Activated CD4-positive, alpha-beta T cell treated with anti-CD3 and anti-CD28 coated beads, Interleukin-2, amount 10 ng/mL, durations not matched to agents 7 days and 5 days (primary cell): ENCODE measurements at places on chromosomes 11 and 22. TPM values are rescaled to one million over a fixed set of nuclear protein-coding genes. Genes with fewer than 3 reads are reported as not detected.

The CFAP300 gene
- total RNA-seq, result not detected

The LRRN4CL gene
- total RNA-seq, result 0.17 TPM

The POGLUT3 gene
- 18.5 TPM for total RNA-seq

The ARHGAP32 gene
- 4.8 TPM for total RNA-seq

The SLC22A6 gene
- not detected for total RNA-seq

The TIMM10 gene
- total RNA-seq, result 97.7 TPM

The MMP12 gene
- total RNA-seq, result not detected

The OR4A16 gene
- total RNA-seq, result not detected

The IGSF22 gene
- total RNA-seq, result 0.05 TPM

DNA sequence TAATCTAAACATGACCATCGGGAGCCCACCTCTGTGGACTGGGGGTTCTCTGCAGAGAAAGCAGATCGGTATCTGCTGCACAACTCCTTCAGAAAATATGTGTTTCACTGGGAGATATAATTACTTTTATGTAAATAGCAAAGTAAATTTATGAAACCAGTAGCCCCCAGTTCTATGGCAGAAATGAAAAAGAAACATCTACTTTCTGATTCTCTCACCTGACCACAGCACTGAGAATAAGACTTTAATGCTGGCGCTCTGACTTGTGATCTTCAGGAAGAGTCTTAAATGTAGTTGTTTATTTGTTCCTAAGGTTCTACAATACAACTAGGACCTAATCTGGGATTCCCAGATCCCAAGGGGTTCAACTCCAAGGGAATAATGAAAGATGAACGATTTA lies 518.0 kb downstream of the DLG2 start:
- no peak overlapping the region for H3K27ac ChIP-seq
- H3K27me3 ChIP-seq, result no peaks in the 10 kb centered on the region
- no peaks in the 10 kb centered on the region for H3K36me3 ChIP-seq
- DNase-seq, result no peak
- H3K4me1 ChIP-seq, result peaks cover 2% of the 10 kb centered on the region

DNA sequence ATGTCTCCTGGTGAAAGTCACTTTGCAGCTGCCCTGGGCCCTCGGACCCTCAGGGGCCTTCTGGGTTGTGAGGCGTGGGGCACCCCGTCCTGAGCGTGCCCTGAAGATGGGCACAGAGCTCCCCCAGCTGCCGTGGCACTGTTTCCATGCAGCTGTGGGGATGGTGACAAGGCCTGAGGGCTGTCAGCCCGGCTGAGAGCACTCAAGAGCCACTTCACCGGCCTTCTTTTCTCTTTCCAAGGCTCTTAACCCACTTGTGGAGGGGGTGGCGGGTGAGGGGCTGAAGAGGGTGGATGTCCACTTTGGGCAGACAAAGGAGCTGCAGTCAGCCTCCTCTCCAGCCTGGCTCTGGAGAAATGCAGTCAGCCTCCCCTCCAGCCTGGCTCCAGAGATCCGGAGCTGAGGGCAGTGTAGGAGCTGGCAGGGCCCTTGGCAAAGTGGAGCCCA lies 239.5 kb downstream of the ST3GAL4 start:
- no peak for DNase-seq
- no peak overlapping the region for H3K27ac ChIP-seq
- no peaks in the 10 kb centered on the region for H3K4me1 ChIP-seq
- no peaks in the 10 kb centered on the region for H3K36me3 ChIP-seq

- no peaks in the 10 kb centered on the region for H3K27me3 ChIP-seq
- no peak overlapping the region for H3K27ac ChIP-seq
- no peaks in the 10 kb centered on the region for H3K4me1 ChIP-seq
- no peaks in the 10 kb centered on the region for H3K36me3 ChIP-seq
- peak; percentile 85 for DNase-seq
- H3K4me3 ChIP-seq, result no peak overlapping the region
These were observed 27.9 kb upstream of the ABCC8 start for GRCh38 chr11:17504330-17505107.

DNA sequence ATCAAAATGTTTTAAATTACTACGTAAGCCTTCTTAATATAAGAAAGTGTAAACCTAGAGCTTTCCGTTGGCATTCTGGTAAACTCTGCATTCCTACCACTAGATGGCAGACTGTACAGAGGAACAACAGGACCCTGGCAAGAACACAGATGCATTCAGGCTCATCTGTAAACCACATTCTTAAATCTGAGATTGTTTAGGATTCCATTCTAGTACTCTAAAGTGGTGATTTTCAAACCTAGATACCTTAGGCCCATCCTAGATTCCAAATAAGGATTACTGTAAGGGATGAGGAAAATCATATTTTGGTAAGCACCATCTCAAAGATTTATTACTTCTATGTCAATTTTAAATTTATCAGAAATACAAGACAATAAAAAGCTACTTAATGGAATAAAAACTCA lies 26.9 kb downstream of the PICALM start:
- H3K27ac ChIP-seq, result peak overlapping the region; percentile 14
- peaks cover 4% of the 10 kb centered on the region for H3K36me3 ChIP-seq
- no peaks in the 10 kb centered on the region for H3K27me3 ChIP-seq
- DNase-seq, result peak; percentile 69
- no peak overlapping the region for H3K4me3 ChIP-seq

DNA sequence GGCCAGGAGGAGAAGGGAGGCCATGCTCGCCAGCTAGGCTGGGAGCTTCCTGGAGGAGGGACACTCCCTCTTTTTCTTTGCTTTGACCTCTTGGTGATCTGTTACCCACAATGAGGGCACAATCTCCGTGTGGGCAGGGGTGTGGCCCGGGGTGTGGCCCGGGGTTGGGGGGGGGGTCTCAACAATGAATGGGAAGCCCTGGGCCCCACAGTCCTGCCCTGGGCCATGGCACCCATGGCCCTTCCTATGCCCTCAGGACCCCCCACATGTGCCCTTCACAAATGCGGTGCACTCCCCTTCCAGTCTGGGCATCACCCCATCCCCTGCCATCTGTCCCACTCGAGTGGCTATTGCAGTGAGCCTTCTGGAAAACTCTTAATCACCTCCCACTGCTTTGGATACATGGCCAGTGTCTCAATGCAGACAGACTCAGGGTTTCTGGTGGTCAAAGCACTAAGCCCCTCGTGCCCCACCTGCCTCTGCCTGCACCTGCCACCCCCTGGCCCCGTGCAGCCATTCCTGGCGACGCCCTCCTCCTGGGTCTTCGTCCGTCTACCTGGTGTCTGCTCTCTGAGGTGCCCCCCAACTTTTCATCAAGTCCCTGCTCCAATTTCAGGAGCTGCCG lies 611.3 kb downstream of the TBC1D22A start:
- no peaks in the 10 kb centered on the region for H3K36me3 ChIP-seq
- no peak for DNase-seq
- H3K27ac ChIP-seq, result peak overlapping the region; percentile 36
- no peak overlapping the region for H3K4me3 ChIP-seq
- H3K4me1 ChIP-seq, result no peaks in the 10 kb centered on the region

- peak overlapping the region; percentile 62 for H3K4me3 ChIP-seq
- H3K27ac ChIP-seq, result peak overlapping the region; percentile 91
- peaks cover 86% of the 10 kb centered on the region for H3K4me1 ChIP-seq
- no peaks in the 10 kb centered on the region for H3K27me3 ChIP-seq
- peaks cover 51% of the 10 kb centered on the region for H3K36me3 ChIP-seq
These were observed 45.1 kb downstream of the FLI1 start for GRCh38 chr11:128738942-128739341.

DNA sequence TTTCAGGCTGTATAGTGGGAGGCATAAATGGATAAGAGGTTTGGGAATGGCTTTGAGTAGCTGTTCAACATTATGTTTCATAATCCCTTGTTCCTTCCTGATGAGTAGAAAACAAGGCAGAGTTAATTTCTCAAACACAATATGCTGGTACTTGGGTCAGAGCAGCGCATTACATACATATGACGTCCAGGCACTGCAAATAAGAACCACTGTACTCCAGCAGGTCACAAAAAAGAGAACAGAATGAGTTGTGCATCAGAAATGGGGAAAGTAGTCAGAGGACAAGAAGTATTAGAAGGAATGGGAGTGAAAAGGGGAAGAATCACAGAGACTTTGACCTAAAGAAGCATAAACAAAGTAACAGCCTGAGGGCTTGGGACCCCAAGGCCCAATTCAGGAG lies 44.0 kb upstream of the RDX start:
- no peaks in the 10 kb centered on the region for H3K27me3 ChIP-seq
- H3K27ac ChIP-seq, result no peak overlapping the region
- H3K4me1 ChIP-seq, result peaks cover 31% of the 10 kb centered on the region
- DNase-seq, result no peak
- H3K4me3 ChIP-seq, result no peak overlapping the region

DNA sequence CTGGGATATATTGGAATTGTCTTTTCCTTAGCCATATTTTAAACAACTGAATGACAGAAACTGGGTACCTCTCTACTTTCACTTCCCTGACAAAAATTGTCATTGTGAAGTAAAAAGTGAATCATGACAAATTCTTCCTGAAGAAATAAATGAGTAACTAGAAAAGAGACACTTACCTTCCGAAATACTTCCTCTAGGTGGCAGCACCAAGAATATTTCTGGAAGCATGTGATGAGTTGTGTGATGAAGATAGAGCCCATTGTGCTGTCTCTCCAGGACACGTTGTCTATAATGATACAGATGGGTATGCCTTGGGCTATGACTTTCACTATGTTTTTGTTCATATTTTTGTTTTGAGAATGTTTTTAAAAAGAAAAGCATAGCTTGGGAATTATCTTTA lies 21.5 kb downstream of the CASP4 start:
- H3K4me1 ChIP-seq, result peaks cover 4% of the 10 kb centered on the region
- peak; percentile 51 for DNase-seq
- H3K27me3 ChIP-seq, result no peaks in the 10 kb centered on the region
- no peak overlapping the region for H3K27ac ChIP-seq
- H3K4me3 ChIP-seq, result no peak overlapping the region

DNA sequence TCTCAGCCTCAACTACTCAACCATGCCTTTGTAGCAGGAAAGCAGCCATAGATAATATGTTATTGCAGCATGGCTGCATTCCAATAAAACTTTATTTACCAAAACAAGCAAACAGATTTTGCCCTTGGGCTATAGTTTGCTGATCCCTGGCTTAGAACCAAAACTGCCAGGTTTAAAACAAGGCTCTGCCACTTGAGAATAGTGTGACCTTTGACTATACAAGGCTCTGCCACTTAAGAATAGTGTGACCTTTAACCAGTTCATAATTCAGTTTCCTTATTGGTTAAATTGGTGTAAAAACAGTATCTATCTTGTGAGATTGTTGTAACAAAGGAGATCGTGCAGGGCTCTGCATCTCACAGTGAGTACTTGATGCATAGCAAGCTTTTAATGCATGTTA lies 217.3 kb upstream of the MTNR1B start:
- no peaks in the 10 kb centered on the region for H3K27me3 ChIP-seq
- no peaks in the 10 kb centered on the region for H3K36me3 ChIP-seq
- no peak overlapping the region for H3K27ac ChIP-seq

DNA sequence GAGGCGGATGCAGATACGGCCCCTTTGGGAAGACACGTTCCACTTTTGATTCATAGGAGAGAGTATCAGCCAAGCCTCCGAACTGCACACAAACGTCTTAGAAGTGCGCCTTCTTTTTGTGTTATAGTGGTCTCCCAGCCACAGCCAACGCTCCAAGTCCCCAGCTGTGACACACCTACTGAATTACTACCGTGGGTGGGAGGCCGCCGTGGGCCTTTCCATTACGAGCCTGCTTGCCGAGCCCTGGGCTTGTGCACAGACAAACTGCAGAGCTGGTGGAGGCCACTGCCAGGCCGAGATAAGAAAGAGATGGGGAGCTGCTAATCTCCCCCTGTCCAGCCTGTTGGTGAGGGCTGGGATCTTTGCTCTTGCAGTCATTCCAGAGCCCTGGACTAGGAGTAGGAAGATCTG lies 761 bp downstream of the HMBS start:
- peaks cover 21% of the 10 kb centered on the region for H3K36me3 ChIP-seq
- no peaks in the 10 kb centered on the region for H3K27me3 ChIP-seq
- peak overlapping the region; percentile 94 for H3K27ac ChIP-seq
- H3K4me3 ChIP-seq, result peak overlapping the region; percentile 96
- H3K4me1 ChIP-seq, result peaks cover 50% of the 10 kb centered on the region
- no peak for DNase-seq

DNA sequence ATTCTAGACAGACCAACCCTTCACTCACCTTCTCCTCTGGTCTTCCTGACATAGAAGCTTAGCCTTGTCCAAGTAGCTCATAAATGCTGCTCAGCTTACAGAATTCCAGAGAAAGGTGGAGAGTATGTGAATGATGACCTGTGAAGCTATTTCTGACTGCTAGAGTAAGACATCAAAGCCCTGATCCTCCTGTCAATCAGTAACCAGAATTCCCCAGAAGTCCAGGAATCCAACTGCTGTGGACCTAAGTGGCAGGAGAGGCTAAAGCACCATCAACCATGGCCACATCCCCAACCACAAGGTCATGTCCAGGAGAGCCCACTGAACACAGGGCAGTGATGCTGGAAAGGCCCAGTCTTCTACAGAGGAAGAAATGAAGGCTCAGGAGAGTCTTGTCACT lies 2.6 kb downstream of the OR51G2 start:
- H3K4me3 ChIP-seq, result no peak overlapping the region
- DNase-seq, result no peak
- H3K4me1 ChIP-seq, result no peaks in the 10 kb centered on the region
- H3K27me3 ChIP-seq, result no peaks in the 10 kb centered on the region
- no peak overlapping the region for H3K27ac ChIP-seq
- H3K36me3 ChIP-seq, result no peaks in the 10 kb centered on the region

DNA sequence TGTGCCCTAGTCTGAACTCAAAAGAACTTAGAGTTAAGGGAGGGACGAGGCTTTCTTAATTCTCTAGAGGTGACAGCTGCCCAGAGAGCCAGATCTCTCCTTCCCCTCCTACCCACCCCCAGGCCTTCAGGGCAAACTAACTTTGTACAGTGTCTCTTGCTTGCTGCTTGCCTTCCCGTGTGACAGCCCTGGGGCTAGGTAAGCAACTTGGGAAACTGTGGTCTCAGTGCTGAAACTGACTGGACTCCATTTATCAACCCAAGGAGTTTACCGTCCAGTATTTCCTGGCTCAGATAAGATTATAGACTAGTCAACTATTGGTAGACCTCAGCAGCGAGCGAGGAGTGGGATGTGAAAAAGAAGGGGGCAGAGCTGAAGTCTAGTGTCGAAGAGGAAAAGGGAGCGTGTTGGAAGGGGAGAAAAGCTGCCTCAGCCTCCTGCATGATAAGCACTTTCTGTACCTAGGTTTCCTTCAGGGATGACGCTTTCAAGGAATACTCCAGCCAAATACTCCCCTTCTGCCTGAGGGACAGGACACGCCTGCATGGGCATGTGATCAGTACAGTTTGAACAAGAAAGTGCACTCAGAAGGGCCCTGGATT lies 43.3 kb upstream of the WEE1 start:
- H3K36me3 ChIP-seq, result peaks cover 14% of the 10 kb centered on the region
- peaks cover 1% of the 10 kb centered on the region for H3K4me1 ChIP-seq
- H3K4me3 ChIP-seq, result no peak overlapping the region
- no peak for DNase-seq

GRCh38 chr11:76771446-76772099 lies 11.6 kb upstream of the TSKU start:
- H3K27me3 ChIP-seq, result peaks cover 6% of the 10 kb centered on the region
- peaks cover 52% of the 10 kb centered on the region for H3K4me1 ChIP-seq
- DNase-seq, result no peak
- H3K36me3 ChIP-seq, result peaks cover 3% of the 10 kb centered on the region
- no peak overlapping the region for H3K27ac ChIP-seq

GRCh38 chr11:86548271-86548917 lies 124.0 kb downstream of the ME3 start:
- H3K4me3 ChIP-seq, result no peak overlapping the region
- no peaks in the 10 kb centered on the region for H3K27me3 ChIP-seq
- H3K27ac ChIP-seq, result no peak overlapping the region
